H1 (cell line): ENCODE measurements at places on chromosomes 5 and 9. TPM values are rescaled to one million over a fixed set of nuclear protein-coding genes. Genes with fewer than 3 reads are reported as not detected.

GRCh38 chr9:95505072-95505716 lies 11.6 kb downstream of the PTCH1 start:
- no peak for DNase-seq

DNA sequence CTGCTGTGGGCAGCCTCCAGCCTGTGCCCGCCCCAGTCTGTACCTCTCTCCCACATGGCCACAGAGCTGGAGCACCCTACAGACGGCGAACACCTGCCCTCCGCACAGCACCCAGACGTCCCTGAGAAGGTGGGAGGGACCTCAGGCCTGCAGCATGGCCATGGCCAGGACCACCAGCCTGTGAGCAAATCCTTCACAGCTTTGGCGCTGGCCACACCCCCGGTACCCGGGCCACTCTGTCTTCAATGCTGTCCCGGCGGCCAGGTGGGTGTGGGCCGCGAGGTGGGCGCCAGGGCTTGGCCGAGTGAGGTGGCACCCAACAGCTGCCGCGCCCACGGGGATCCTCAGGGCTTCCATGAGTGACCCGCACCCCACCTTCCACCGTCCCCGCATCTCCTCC lies 18.7 kb downstream of the NOTCH1 start:
- DNase-seq = no peak

DNA sequence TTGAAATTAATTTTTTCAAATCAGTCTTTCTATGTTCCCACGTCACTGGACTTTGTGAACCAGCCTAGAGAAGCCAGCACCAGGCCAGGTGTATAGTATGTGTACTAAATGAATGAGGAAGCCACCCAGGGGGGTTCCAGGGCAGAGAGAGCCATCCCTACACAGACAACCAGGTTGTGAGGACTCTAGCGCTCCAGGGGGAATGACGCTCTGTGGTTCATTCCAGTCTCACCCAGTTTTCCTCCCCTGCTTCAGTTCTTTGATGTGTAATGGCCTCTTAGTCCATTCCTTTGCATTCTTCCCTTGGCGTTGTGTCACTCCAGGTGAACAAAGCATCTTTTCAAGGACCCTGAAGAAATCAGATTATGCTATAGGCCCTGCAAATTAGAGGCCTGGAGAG lies 330.6 kb downstream of the NSG2 start:
- no peak for DNase-seq

DNA sequence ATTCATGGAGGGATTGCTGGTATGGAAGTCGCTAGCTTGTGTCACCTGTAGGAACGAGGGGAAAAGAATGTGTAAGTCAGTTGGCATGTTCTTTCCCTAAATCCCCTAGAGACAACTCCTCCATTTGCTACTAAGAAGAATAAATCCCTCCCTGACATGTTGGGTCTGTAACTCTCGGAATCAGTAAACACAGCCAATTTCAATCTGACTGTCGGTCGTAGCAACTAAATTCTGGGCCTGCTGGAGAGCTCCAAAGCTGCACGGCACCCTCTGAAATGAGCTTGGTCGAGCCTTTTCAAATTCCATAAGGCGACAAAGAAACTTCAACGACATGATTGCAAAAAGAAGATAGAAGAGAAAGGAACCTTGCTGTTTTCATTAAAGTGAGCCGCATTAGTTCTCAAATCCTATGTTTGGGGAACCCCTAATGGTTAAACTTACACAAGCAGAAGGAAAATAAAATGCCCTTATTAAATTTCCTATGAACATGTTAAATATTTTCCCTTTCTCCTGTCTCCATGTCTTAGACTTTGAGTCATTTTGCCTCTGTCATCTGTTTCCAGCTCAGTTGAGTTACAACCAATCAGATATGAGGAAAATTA lies 735.8 kb upstream of the WWC1 start:
- DNase-seq = no peak

GRCh38 chr5:86716121-86716520 lies 98.4 kb downstream of the COX7C start:
- DNase-seq = no peak

DNA sequence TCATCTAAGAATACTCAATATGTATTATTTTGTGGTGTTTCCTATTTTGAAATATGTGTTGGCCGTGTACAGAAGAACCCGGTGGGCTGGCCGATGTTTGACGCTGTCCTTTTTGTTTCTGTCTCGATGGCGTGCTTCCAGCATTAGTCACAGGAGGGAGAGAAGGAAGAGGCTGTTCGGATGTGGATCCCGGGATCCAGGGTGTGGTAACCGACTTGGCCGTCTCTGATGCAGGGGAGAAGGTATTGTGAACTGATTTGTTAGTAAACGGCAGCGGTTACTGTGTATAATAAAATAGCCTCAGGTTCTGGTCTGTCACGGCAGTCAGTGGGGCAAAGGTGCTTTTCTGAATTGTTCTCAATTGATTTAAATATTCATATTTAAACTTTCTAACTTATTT lies 275.0 kb downstream of the ARHGEF28 start:
- no peak for DNase-seq

- DNase-seq = no peak
Measured at GRCh38 chr5:73370640-73371583, 77.7 kb downstream of the FOXD1 start.

GRCh38 chr5:32231241-32231640 lies 57.1 kb upstream of the GOLPH3 start:
- no peak for DNase-seq

DNA sequence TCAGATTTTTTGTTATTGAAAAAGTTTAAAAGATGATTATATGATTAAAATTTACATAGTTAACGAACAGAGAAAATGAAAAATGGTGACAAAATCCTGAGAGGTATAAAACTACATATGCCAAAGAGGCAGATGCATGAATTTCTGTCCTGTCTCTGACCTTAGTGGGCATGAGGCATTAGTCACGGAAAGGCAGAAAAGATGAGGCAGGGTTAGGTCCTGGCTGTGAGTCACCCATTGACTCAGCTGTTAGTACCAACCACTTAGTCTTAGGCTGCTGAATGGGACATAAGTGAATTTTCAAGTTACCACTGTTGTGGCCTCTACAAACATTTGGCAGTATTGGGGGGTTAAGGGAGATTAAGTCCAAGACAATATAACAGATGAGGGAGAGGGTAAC lies 33.1 kb downstream of the RASA1 start:
- no peak for DNase-seq

DNA sequence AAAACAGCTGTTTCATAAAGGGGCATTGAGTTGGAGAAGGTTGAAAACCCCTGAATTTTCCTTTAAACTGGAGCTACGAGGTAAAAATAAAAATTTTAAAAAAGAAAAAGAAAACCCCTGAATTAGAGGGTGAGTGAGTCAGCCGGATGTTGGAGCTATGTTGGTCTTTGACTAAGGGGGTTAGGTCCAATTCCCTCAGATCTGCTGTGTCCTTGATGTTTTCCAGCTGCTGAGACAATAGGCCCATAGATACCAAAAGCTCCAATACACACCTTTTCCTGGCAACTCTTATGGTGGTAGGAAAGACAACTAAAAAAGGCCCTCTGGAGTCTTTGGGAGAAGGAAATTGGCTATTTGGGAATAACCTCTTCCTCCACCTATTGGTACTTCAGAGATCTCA lies 79.4 kb upstream of the SAP30L start:
- DNase-seq = no peak

DNA sequence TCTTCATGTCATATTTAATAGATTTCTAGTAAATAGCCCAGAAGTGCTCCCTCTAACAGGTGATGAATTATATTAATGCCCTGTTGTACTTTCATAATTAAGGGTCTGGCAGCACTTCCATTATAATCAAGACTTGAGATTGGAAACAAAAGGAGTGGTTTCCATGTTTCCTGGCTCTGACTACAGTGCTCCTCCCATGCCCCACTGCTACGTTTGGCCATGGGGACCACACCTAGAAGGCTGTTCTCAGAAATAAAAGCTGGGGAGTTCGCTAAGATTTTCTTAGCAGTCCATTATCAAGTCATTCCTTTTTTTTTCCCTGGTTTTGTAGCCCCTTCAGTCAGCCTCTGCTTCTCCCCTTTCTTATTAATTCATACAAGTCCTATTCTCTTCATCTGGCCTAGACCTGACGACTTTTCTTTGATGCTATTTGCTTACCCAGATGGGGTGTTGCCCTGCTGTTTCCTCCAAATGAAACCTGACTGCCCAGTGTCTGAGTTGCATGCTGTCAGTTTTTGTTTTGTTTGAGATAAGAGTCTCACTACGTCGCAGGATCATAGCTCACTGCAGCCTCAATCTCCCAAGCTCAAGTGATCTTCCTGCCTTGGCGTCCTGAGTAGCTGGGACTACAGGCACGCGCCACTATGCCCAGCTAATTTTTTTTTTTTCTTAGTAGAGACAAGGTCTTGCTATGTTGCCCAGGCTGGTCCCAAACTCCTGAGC lies 312.1 kb upstream of the EFNA5 start:
- DNase-seq = no peak

- DNase-seq = no peak
Measured at GRCh38 chr5:169415948-169416347, 115.0 kb upstream of the SLIT3 start.

DNA sequence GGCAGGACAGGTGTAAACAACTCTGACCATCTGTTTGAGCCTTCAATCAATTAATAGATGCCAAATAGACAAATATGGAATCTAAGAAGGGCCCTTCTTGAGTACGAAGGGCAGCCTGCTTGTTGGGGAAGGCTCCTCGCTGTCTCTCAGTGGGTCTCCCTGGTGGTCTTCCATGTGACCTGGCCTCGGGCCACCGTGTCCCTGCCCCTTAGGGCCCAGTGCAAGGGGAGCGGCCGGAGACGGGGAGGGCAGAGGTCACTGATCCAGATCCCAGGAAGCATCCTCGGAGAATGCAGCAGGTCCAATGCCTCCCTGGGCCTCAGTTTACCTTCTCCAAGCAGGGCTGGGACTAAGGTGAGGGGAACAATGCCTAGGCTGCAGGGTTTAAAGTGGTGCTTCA lies 2.5 kb downstream of the DBH start:
- DNase-seq = no peak

- no peak for DNase-seq
Measured at GRCh38 chr9:126303488-126303887, 23.1 kb upstream of the MVB12B start.

DNA sequence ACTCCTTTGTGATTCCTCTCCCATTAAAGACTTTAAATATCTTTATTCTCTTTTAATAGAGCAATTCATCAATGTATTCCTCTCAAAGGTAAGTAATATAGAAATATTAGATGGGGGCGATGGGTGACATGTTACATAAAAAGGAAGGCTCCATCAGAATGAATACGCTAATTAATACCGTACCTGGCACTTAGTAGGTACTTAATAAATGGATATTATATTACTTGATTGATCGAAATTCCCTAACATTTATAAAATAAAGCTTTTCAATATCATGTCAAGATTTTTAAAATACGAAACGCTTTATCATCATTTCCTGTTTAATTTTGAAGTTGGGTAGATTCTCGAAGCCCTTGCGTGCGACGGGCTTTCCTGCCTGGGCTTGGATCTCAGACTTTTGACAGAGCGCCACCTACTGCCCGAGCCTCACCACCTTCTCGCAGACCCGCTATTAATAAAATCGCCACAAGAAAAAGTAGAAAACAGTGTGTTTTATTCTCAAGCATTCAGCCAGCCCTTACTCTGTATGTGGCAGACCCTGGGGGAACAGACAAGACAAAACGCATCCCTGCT lies 99.4 kb downstream of the C5orf15 start:
- DNase-seq = no peak

DNA sequence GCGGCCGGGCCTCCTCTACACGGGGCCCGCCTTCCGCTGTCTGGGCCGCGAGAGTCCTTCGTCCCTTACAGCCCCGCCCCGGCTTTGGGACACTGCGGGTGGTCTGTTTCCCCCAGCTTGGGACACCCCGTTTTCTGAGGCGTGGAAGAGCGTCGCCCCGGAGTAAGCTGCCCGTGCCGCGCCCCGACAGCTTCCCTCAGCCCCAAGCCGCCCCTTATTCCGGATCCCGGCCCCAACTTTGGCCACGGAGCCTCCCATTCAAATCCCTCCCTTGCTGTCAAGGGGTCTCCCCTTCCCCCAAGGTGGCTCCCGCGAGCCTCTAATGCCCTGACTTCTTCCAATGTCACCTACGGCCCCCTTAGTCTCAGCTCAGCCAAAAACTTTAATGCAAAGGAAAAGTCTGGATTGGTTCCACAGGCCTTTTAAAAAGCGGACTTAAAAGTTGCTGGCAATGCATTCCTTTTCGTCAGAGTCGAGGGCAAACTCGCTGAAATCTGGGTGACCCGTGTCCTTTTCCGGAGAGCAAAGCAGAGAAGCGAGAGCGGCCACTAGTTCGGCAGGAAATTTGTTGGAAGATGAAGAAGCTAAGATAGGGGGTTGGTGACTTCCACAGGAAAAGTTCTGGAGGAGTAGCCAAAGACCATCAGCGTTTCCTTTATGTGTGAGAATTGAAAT lies 19.8 kb downstream of the EXOSC2 start:
- no peak for DNase-seq

DNA sequence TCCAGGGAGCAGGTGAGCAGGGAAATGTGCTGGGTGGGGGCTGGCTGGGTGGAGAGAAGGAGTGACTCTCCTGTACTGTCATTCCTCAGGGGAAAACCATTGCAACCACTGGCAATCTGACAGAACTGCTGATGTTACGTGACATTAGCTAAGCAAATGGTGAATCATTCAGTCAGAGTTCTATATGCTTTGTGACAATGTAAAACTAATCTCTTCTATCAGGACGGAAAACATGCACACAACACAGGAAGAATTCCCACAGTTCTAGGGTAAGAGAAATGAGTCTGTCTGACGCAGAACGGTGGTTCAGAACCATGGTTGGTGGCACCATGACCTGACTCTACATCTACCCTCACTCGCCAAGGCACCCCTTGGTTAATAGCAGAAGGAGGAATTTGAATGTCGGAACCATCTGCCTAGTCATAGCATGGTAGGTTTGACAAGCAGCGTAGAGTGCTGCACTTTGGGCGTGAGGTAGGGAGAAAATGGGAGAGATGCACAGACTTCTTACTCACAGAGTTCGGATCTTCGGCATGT lies 243.6 kb upstream of the PANK3 start:
- DNase-seq = no peak

DNA sequence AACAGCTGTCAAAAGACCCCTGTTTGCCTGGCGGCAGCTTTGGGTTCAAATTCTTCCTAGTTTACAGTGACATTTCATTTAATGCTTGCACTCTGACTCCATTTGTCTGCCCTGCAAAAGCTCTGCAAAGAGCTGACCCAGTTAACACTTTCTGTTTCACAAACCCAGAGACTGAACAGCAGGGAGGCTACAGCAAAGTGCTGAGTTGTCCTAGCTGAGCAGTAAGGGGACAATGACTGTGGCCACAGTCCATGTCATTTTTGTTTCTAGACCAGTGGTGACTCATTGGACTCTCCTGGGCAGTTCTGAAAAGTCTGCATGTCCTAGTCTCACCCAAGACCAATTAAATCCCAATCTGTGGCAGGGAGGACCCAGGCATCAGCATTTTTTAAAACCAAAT lies 994.8 kb upstream of the WWC1 start:
- DNase-seq = no peak

- DNase-seq = no peak
Measured at GRCh38 chr5:127746756-127747155, 43.6 kb downstream of the CCDC192 start.

SH3PXD2B gene
- 72.9 and 74.9 TPM in 2 replicates for total RNA-seq

PHF24 gene
- 0.35 and 1.0 TPM in 2 replicates for total RNA-seq

RASGEF1C gene
- total RNA-seq = 0.46 and 0.61 TPM in 2 replicates

ARSI gene
- 4.5 TPM in 2 replicates for total RNA-seq

FAM200C gene
- total RNA-seq = 6.2 and 7.3 TPM in 2 replicates

SETX gene
- 33.2 and 37.9 TPM in 2 replicates for total RNA-seq

SHC3 gene
- 7.1 and 8.4 TPM in 2 replicates for total RNA-seq
